ENCODE measurements at places on chromosomes 7 and 10.

GRCh38 chr10:48476279-48476982, 128.4 kb downstream of the ARHGAP22 start:
- DNase-seq, result no peak

- no peak for DNase-seq
Measured at GRCh38 chr10:61663466-61663865, 737 bp downstream of the CABCOCO1 start.

- DNase-seq, result no peak
Measured at GRCh38 chr10:96842896-96843723, 11.0 kb downstream of the LCOR start.

GRCh38 chr10:48423884-48424283, 117.4 kb downstream of the MAPK8 start:
- DNase-seq, result no peak

DNA sequence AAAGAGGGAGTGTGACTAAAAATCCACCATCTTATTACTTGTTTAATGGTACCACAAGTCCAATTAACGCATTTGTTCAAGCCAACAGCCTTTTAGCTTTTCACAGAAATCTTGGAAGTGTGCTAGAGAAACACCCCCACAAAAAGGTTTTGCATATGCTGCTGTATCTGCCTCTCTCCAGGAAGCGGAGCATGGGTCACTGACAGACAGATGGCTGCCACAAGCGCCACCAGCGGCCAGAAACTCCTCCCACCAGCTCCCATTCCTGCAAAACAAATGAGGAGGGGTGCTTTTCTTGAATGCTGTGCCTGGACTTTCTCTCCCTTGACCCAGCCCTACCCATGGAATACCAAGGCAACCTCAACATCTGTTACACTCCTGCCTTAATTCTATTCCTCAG, 176.3 kb upstream of the LRGUK start:
- no peak for DNase-seq

DNA sequence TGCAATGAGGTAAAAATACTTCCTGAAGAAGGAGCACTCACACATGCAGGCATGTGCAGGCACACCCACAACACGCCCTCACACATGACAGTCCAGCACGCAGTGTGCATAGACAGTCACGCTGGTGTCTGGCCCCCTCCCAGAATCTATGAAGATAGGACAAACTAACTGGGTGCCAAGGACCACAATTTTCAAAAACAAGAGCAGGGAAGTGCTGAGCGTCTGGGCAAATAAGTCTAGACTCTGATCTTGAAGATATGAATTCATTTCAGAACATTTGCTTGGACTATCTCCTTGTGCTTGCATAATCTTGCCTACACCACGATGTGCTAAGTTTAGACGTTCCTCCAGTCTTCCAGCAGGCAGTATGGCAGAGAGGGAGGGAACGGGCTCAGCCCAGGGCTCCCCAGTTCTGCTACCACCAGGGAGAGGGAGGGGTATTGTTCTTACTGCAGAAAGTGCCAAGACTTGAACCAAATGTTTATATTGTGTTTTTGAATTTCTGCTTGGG, 276.5 kb upstream of the KLF6 start:
- peak; percentile 29 for DNase-seq

- peak; percentile 97 for DNase-seq
Measured at GRCh38 chr7:157613575-157614322, 276.9 kb downstream of the DNAJB6 start.

- no peak for DNase-seq
Measured at GRCh38 chr10:13113544-13113943, 13.6 kb downstream of the OPTN start.

GRCh38 chr10:30185916-30186315, 126.5 kb upstream of the JCAD start:
- no peak for DNase-seq

- DNase-seq, result peak; percentile 95
Measured at GRCh38 chr10:132446661-132447445, 49.9 kb downstream of the PWWP2B start.
